ENCODE measurements at places on chromosomes 3 and 15. TPM values are rescaled to one million over a fixed set of nuclear protein-coding genes. Genes with fewer than 3 reads are reported as not detected.

DNA sequence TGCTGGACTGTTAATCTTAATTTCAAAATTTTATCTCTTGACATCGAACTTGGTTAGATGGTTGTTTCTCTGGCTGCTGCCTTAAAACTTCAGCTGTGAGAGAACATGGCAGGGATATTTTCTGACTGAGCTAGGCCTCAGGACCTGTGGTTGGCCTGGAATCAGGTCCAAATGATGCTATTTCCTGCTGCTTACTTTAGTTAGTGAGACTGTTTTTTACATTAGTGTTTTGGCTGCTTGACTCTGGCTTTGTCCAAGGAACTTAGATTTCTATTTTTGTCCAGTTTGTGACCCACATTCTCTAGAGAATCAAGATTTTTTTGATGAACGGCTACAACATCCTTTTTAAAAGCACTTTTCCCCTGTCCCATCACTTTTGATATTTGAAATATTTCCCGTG lies 497.9 kb upstream of the SGO1 start:
- DNase-seq, result no peak

The ROPN1 gene
- total RNA-seq, result not detected

The CELF6 gene
- total RNA-seq, result 0.37 TPM

DNA sequence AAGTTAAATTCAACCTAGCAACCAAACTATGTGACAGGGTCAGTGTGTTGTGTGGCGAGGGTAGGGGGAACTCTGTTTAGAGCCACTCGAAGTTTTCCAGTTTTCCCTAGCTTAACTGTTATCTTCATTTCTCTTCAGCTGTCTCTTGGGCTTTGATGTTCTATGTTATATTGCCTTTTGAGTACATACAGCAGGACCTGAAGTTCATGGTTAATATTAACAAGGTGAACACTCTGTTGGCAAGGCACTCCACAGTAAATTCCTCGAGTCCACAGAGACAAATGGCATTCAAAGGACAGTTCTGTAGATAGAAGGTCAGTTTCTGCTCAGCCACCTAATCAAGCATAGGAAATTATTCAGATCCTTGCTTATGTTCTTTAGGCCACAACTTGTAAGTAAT lies 147.9 kb upstream of the DPH6 start:
- no peak for DNase-seq

GRCh38 chr15:66801266-66801665 lies 99.2 kb downstream of the SMAD6 start:
- no peak for DNase-seq
